Occipital lobe (tissue), 3 donors: ENCODE measurements at places on chromosomes 13 and 19. TPM values are rescaled to one million over a fixed set of nuclear protein-coding genes. Genes with fewer than 3 reads are reported as not detected.
A peak's percentile ranks its signal among the peaks of the same experiment; 100 is the strongest.

- no peak for DNase-seq
Measured at GRCh38 chr13:102863590-102863989, 17.8 kb downstream of the ERCC5 start.

GRCh38 chr19:49151267-49152118, 3.7 kb downstream of the HRC start:
- no peak for DNase-seq

DNA sequence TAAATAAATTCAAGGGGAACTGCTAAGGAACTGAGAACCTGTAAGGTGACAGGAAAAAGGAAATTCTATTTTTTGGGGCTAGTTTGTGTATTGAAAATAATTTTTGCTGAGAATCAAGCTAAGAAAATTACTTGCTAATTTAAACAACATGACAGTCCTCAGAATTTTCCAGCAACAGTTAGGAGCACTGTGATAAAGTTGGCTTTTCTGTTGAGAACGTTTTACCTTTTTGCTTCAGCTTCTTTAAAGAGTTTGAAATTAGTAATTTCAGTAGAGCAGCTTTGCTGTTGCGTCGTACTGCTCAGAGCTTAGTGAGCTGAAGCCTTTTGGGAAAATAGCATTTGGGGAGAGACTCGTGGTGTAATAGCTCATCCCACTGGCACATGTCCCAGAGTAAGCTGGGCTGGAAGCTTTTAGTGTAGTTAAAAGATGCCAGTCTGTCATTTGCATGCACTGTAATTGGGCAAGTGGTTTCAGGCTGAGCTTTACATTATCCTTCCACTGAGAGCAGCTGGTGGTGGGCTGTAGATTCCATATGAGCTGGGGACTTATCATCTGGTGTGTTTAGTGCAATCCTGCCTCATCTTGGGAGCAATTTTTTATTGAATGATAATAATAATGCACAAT, 69.8 kb downstream of the LRCH1 start:
- DNase-seq, result peak; percentile 33

DNA sequence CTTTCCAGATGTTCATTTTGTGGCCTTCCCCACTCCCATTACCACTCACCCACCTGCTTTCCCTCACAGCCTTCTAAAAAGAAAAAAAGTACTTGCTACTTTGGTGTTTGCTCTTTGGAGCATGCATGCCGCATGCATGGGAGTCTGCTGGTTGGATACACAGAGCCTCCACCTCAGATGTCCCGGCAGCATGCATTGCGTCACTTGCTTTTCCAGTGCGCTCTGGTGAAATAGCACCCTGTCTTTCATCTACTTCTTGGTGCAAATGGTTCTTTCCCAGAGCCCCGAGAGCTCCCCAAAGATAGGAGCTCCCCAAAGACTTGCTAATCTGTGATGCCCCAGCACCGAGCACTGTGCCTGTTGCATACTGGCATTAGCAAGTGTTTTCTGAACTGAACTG, 333.2 kb upstream of the ZNF507 start:
- DNase-seq, result no peak

- DNase-seq, result peak; percentile 63
Measured at GRCh38 chr19:46542428-46543230, 47.0 kb upstream of the PNMA8B start.

GRCh38 chr13:21413013-21413412, 46.1 kb downstream of the ZDHHC20 start:
- no peak for DNase-seq

- DNase-seq, result no peak
Measured at GRCh38 chr13:72160977-72161376, 294.0 kb upstream of the DACH1 start.

DNA sequence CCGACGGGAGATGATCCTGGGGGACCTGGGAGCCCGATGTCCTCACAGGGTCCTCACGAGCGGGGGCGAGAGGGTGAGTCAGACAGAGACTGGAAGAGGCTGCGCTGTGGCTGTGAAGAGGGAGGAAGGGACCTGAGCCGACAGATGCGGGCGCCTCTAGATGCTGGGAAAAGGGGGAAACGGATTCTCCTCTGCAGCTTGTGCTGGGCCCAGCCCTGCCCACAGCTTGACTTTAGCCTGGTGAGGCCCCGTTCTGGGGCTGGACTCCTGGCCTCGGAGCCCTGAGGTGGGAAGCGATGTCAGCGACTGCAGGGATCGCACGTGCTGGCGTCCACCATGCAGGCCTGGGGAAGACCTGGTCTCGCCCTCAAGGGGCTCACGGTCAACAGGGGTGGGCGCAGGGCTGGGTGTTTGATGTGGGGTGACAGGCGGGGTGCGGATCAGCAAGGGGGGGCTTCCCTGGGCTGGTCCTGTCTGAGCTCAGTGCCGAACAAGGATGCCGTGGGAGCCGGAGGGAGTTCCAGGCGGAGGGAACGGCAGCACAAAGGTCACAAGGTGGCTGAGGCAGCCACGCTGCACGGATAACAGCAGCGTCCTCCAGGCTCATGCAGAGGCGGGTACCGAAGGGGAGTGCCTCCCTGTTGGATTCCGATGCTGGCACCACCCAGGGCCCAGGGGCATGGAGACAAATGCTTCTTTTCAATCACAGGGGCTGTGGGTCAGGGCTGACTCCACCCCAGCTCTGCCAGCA, 31.8 kb downstream of the PIP5K1C start:
- peak; percentile 31 for DNase-seq

GRCh38 chr19:52938761-52939160, 15.5 kb upstream of the ZNF888 start:
- no peak for DNase-seq

DNA sequence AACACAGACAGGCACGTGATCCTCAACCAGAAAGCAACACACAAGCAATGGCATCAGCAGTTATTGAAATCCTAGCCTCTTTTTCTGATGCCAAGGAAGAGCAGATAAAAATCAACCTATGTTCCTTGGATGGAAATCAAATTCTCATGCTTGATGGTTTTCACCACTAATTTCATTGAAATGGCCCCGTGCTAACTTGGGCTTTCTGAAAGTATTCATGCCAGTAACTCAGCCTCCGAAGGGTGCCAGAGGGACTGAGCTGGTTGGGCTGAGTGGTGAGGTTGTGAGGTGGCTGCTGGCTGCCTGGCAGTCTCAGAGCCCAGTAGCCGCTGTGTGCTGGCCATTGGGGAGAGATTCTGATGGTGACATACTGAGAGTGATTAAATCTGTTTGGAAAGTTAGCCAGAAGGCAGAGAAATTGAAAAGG, 309.3 kb downstream of the DCT start:
- peak; percentile 6 for DNase-seq

GRCh38 chr13:112903606-112904195, 65.3 kb upstream of the MCF2L start:
- no peak for DNase-seq

- DNase-seq, result no peak
Measured at GRCh38 chr13:25168790-25169189, 3.3 kb downstream of the AMER2 start.

DNA sequence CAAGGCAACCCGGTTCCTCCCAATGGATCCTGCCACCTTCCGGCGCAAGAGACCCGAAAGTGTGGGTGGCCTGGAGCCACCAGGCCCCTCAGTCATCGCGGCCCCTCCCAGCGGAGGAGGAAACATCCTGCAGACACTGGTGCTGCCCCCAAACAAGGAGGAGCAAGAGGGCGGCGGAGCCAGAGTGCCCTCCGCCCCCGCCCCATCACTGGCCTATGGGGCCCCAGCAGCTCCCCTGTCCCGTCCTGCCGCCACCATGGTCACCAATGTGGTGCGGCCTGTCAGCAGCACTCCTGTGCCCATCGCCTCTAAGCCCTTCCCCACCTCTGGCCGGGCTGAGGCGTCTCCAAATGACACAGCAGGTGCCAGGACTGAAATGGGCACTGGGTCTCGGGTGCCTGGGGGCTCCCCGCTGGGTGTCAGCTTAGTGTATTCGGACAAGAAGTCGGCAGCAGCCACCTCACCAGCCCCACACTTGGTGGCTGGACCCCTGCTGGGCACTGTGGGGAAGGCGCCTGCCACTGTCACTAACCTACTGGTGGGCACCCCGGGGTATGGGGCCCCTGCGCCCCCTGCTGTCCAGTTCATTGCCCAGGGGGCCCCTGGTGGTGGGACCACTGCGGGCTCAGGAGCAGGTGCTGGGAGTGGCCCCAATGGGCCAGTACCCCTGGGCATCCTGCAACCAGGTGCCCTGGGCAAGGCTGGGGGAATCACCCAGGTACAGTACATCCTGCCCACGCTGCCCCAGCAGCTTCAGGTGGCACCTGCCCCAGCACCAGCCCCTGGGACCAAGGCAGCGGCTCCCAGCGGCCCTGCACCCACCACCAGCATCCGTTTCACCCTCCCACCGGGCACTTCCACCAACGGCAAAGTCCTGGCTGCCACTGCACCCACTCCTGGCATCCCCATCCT, 11.2 kb upstream of the PRR19 start:
- no peak for DNase-seq

DNA sequence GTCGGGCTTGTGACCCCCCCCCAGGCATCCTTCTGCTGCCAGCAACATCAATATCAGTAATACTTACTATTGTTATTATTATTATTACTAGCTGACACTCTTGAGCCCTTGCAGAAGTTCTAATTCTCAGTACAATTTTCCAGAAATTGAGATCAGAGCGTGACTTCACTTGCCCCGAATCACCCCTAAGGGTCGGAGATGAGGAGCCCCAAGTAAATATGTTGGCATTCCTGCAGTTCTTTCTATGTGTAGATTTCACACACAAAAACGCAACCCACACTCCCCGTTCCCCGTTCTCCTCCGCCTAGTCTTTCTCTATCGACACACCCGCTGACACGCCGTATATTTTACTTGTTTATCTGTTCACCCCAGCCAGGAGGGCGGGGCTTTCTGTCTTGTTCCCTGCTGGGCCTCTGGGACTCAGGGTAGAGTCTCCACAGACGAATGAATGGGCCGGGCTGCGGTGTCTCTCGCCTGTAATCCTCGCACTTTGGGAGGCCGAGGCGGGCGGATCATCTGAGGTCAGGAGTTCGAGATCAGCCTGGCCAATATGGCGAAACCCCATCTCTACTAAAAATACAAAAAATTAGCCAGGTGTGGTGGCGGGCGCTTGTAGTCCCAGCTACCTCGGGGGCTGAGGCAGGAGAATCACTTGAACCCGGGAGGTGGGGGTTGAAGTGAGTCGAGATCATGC, 14.7 kb downstream of the TLE5 start:
- no peak for DNase-seq

- no peak for DNase-seq
Measured at GRCh38 chr13:105518086-105518485, 1017.4 kb downstream of the EFNB2 start.

DNA sequence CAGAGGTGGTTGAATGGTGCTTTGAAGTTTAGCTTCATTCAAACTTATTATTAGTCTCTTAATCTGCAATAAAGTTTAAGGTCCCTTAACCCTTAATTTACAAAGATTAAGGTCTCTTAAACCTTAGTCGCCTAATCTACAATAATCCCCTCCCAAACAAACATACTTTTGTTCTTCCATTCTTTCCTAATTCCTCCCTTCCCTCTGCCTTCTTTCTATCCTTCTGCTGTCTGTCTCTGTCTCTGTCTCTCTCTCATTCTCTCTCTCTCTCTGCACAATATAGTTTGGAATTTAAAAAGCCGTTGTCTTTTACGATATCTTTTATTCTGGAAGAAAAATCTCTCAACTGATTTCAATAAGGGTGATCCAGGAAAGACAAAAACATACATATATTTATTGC, 1096.8 kb upstream of the ATXN8OS start:
- no peak for DNase-seq

DNA sequence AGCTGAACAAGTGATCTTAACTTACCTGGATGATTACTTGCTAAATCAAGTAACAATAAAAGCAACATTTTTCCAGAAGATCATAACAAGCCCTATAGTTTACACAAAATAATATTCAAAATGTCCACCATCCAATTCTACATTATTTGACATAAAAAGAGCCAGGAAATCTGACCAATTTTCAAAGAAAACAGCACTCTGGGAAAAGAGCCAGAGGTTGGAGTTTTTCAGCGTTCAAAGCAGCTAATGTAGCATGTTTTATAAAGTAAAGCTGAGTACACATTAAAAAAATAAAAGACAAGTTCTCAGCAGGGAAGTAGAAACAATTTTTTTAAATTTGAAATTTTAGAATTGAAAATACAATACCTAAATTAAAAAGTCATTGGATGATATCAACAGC, 62.6 kb downstream of the UFM1 start:
- no peak for DNase-seq

- DNase-seq, result no peak
Measured at GRCh38 chr19:35133826-35134225, 1.0 kb downstream of the LGI4 start.

GRCh38 chr19:6421075-6422014, 3.3 kb downstream of the KHSRP start:
- no peak for DNase-seq

The FBXO17 gene
- 3.6 TPM for total RNA-seq

The WDR88 gene
- total RNA-seq, result 0.16 TPM

The ATP1A3 gene
- total RNA-seq, result 153 TPM

The ZNF625 gene
- 37.6 TPM for total RNA-seq

The ATP4B gene
- total RNA-seq, result not detected

The ADGRE3 gene
- total RNA-seq, result not detected

The CNFN gene
- not detected for total RNA-seq

The ZNF235 gene
- total RNA-seq, result 19.0 TPM

The NAPSA gene
- total RNA-seq, result 0.16 TPM

The IGFLR1 gene
- total RNA-seq, result 0.47 TPM
